RCC 7860 (cell line): ENCODE measurements at places on chromosomes 1 and 21.

GRCh38 chr1:100882698-100883097, 11.9 kb downstream of the EXTL2 start:
- no peak for DNase-seq

GRCh38 chr1:72601035-72601674, 318.8 kb upstream of the NEGR1 start:
- no peak for DNase-seq

DNA sequence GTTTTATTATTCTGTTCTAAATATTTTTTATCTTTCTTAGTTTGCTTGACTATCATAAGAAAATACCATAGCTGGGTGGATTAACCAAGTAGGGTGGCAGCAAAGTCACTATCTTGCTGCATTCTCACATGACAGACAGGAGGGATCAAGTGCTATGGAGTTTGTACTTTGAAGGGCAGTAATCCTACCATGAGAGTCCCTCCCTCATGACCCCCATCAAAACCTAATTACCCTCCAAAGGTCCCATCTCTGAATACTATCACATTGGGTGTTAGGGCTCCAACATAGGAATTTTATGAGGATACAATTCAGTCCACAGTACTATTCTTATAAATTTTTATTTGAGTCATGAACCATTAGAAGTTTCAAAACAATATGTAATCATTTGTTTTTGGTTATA, 388.5 kb upstream of the B3GALT2 start:
- no peak for DNase-seq

DNA sequence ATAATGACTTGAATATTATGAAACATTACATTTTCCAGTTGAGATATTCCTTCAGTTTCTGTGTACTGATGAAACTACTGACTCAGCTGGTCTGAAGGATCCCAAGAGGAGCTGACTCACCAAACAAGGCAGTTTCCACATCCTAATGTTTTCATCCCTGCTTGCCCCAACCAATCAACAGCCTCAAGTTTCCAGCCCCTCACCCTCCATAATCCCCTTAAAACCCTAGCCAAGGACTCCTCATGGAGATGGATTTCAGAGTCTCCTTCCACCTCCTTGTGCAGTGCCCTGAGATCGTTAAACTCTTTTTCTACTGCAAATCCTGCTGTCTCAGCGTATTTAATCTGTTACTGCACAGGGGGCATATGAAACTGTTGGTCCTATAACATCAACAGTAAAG, 83.1 kb upstream of the HAO2 start:
- DNase-seq: peak; percentile 56

- no peak for DNase-seq
Measured at GRCh38 chr1:39452540-39452939, 38.9 kb upstream of the BMP8A start.
